Smooth muscle cell of trachea (primary cell): ENCODE measurements at places on chromosomes 1 and 21. TPM values are rescaled to one million over a fixed set of nuclear protein-coding genes. Genes with fewer than 3 reads are reported as not detected.

Gene CHODL
- total RNA-seq, result 0.15 and 0.17 TPM in 2 replicates

Gene INKA2
- total RNA-seq, result 0.29 and 2.6 TPM in 2 replicates

Gene NOS1AP
- total RNA-seq, result under 0.01 and 0.29 TPM in 2 replicates

Gene SLC26A9
- not detected in 2 replicates for total RNA-seq

Gene FCRL5
- not detected in 2 replicates for total RNA-seq

Gene TRIM67
- under 0.01 TPM in 1 of 2 replicates, not detected in the other for total RNA-seq

Gene RAB25
- not detected in 2 replicates for total RNA-seq

Gene LCE5A
- not detected in 2 replicates for total RNA-seq

Gene TRIM45
- 5.1 and 7.3 TPM in 2 replicates for total RNA-seq

Gene CEP170
- total RNA-seq, result 81.4 and 113 TPM in 2 replicates

Gene CA6
- not detected in 2 replicates for total RNA-seq

Gene PRR9
- total RNA-seq, result not detected in 2 replicates

Gene CRP
- not detected in 2 replicates for total RNA-seq

Gene ZNF670
- total RNA-seq, result 1.8 and 3.1 TPM in 2 replicates

Gene SFN
- 0.17 and 1.6 TPM in 2 replicates for total RNA-seq

Gene TDRD5
- total RNA-seq, result not detected in 2 replicates

Gene SEMA4A
- 1.7 and 1.8 TPM in 2 replicates for total RNA-seq

Gene CD247
- total RNA-seq, result not detected in 2 replicates

Gene LENEP
- not detected in 2 replicates for total RNA-seq
